Breast epithelium (tissue), 4 donors: ENCODE measurements at places on chromosomes 16 and 17. TPM values are rescaled to one million over a fixed set of nuclear protein-coding genes. Genes with fewer than 3 reads are reported as not detected.

GRCh38 chr16:57411362-57411976 is 6.9 kb downstream of the CCL17 start:
- no peaks in the 10 kb centered on the region for H3K4me1 ChIP-seq
- no peak for DNase-seq
- no peak overlapping the region for H3K4me3 ChIP-seq
- H3K27ac ChIP-seq = no peak overlapping the region
- H3K27me3 ChIP-seq = no peaks in the 10 kb centered on the region

DNA sequence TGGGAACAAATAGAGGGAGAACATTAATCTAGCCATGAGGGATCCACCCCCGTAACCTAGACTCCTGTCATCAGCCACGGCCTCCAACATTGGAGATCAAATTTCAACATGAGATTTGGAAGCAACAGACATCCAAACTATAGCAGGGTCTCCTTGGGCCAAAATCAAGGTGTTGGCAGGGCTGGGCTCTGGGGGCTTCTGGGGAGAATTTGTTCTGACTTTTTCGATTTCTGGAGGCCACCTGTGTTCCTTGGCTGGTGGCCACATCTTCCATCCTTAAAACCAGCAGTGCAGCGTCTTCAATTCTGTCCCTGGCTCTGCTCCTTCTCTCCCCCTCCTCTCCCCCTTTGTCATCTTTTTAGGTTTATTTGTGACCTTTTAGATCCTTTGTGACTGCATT is 546.2 kb downstream of the WWOX start:
- no peak for DNase-seq
- no peaks in the 10 kb centered on the region for H3K36me3 ChIP-seq
- no peak overlapping the region for H3K27ac ChIP-seq
- no peak overlapping the region for H3K4me3 ChIP-seq
- H3K4me1 ChIP-seq = no peaks in the 10 kb centered on the region
- H3K27me3 ChIP-seq = no peaks in the 10 kb centered on the region

DNA sequence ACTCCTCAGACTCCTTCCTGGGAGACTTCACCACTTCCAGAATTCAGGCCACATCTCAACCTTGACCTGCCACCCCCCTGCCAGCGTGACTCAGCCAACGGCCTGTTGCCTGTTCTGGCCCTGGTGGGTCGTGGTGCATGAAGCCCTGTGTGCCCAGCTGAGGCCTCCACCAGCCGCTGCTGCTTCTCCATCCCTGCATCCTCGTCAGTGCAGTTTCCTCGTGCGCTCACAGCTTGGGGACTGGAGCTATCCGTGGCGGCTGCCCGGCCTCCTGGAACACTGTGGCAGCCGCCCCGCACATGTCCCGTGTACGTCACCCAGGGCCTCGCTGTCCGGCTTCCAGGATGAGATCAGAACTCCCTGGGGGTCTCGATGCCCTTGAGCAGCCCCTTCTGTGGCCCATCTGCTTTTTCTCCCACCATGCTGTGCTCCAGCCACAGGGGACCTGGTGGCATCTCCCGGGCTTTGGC is 8.0 kb upstream of the TEDC2 start:
- H3K27me3 ChIP-seq = no peaks in the 10 kb centered on the region
- no peak overlapping the region for H3K27ac ChIP-seq
- H3K4me1 ChIP-seq = no peaks in the 10 kb centered on the region
- H3K4me3 ChIP-seq = no peak overlapping the region
- no peaks in the 10 kb centered on the region for H3K36me3 ChIP-seq

DNA sequence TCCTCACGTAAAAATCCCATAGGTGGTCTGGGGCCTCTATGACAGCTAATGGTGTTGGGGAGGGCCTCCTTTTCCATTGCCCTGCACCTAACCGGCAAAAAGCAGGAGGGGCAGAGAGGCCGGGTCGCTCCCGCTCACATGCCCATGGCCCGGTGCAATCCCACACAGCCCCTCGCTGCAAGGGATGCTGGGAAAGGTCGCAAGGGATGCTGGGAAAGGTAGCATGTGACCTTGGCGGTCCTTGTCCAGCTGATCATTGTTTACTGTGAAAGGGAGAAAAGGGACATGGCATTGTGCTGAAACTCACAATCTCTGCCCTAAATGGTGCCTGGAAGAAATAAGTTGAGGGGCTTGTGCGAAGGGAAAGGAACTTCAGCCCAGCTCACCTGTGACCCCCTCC is 10.0 kb downstream of the DEF8 start:
- no peaks in the 10 kb centered on the region for H3K27me3 ChIP-seq
- no peak overlapping the region for H3K4me3 ChIP-seq
- no peaks in the 10 kb centered on the region for H3K36me3 ChIP-seq
- no peak for DNase-seq
- no peak overlapping the region for H3K27ac ChIP-seq

DNA sequence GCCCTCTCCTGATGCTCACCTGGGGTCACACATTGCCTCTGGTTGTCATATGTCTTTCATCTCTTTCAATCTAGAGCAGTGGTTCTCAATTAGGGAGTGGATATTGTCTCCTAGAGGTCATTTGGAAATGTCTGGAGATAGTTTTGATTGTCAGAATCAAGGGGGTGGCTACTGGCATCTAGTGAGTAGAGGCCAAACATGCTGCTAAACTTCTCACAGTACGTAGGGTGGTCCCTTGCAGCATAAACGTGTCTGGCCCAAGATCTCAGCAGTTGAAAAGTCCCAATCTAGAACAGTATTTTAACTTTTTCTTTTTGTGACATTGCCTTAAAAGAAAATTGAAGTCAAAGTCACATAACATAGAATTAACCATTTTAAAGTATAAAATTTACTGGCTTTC is 30.5 kb upstream of the SLC5A10 start:
- no peak for DNase-seq
- no peaks in the 10 kb centered on the region for H3K27me3 ChIP-seq
- no peaks in the 10 kb centered on the region for H3K4me1 ChIP-seq
- no peak overlapping the region for H3K4me3 ChIP-seq

DNA sequence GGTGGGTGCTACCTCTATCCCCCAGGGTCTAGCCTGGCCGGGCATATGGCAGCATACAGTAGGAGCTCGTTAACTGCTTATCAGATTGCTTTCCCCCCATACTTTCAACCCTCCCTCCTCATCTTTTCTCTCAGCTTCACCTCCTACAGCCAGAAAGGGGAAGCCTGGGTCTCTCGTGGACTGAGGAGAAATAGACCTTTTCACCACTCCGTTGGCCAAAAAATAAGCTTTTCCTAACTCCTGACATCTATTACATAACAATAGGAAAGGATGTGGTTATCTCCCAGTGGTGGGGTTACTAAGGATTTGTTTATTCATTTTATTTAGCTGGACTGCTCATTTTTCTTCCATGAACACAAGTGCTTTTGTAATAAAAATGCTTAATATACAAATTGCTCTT is 9.0 kb upstream of the CXCL16 start:
- H3K27me3 ChIP-seq = peaks cover 3% of the 10 kb centered on the region
- no peaks in the 10 kb centered on the region for H3K4me1 ChIP-seq
- no peak overlapping the region for H3K27ac ChIP-seq
- no peak for DNase-seq
- H3K36me3 ChIP-seq = no peaks in the 10 kb centered on the region
- no peak overlapping the region for H3K4me3 ChIP-seq

GRCh38 chr17:65589321-65589720 is 27.9 kb upstream of the AXIN2 start:
- H3K4me1 ChIP-seq = no peaks in the 10 kb centered on the region
- DNase-seq = no peak
- no peaks in the 10 kb centered on the region for H3K27me3 ChIP-seq
- no peaks in the 10 kb centered on the region for H3K36me3 ChIP-seq
- H3K27ac ChIP-seq = no peak overlapping the region

- no peaks in the 10 kb centered on the region for H3K27me3 ChIP-seq
- H3K36me3 ChIP-seq = no peaks in the 10 kb centered on the region
- DNase-seq = no peak
- no peak overlapping the region for H3K4me3 ChIP-seq
Measured at GRCh38 chr16:75443298-75443697, 10.0 kb upstream of the CFDP1 start.

- no peaks in the 10 kb centered on the region for H3K36me3 ChIP-seq
- peak overlapping the region; percentile 89 for H3K27ac ChIP-seq
- H3K4me1 ChIP-seq = peaks cover 16% of the 10 kb centered on the region
- DNase-seq = no peak
Measured at GRCh38 chr17:83101805-83102480, 22.5 kb downstream of the METRNL start.

DNA sequence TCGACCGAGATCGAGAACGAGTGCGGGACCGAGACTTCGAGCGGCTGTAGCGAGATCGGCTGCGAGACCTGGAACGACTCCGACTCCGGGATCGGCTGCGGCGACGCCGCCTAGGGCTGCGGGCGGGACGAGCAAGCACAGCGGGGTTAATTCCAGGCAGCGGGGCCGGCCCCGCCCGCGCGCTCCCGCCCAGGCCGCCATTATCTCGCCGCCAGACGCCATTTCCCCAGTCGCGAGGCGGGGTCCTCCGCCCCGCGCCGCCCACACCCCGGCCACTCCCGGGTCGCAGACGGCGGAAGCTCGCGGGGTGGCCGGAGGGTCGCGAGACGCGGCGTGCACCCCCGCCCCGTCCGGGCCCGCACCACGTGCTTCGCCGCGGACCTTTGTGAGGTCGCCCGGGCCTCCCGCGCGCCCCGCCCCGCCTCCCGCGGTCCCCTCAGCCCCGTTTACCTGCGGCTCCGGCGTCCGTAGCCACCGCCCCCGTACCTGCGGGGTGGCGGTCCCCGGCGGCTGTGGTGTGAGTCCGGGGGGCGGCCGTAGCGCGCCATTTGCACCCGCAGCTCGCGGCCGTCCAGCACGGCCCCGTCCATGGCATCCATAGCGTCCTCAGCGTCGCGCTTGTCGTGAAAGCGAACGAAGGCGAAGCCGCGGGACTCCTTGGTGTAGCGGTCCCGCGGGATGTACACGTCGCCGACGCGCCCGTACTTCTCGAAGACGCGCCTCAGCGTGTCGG is 616 bp downstream of the SRSF2 start:
- H3K36me3 ChIP-seq = no peaks in the 10 kb centered on the region
- peak; percentile 61 for DNase-seq
- no peaks in the 10 kb centered on the region for H3K27me3 ChIP-seq
- peak overlapping the region; percentile 99 for H3K27ac ChIP-seq

- no peak overlapping the region for H3K27ac ChIP-seq
- no peaks in the 10 kb centered on the region for H3K27me3 ChIP-seq
- H3K36me3 ChIP-seq = no peaks in the 10 kb centered on the region
- DNase-seq = no peak
- no peaks in the 10 kb centered on the region for H3K4me1 ChIP-seq
Measured at GRCh38 chr16:51024703-51025102, 126.4 kb downstream of the SALL1 start.

- H3K4me3 ChIP-seq = peak overlapping the region; percentile 59
- peaks cover 9% of the 10 kb centered on the region for H3K4me1 ChIP-seq
- H3K27ac ChIP-seq = peak overlapping the region; percentile 80
- H3K36me3 ChIP-seq = no peaks in the 10 kb centered on the region
- DNase-seq = no peak
Measured at GRCh38 chr16:590815-591200, 942 bp downstream of the RAB40C start.

- no peaks in the 10 kb centered on the region for H3K4me1 ChIP-seq
- DNase-seq = no peak
- no peak overlapping the region for H3K27ac ChIP-seq
- H3K27me3 ChIP-seq = no peaks in the 10 kb centered on the region
- no peak overlapping the region for H3K4me3 ChIP-seq
- no peaks in the 10 kb centered on the region for H3K36me3 ChIP-seq
Measured at GRCh38 chr17:61063528-61063927, 336.1 kb upstream of the TBX2 start.

DNA sequence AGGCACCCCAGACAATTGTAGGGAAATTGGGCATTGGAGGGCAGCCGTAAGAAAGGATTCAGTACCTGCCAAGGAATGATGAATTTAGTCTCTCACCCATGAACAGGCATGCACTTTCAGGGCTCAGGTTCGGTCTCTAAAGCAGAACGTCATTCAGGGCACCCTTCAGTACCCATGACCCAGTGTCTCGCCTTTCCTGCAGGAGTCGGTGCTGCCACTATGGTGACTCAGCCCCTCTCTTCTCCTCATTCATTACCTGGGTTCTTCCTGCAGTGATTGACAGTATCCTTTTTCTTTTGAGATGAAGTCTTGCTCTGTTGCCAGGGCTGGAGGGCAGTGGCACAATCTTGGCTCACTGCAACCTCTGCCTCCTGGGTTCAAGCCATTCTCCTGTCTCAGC is 8.4 kb downstream of the SOST start:
- H3K36me3 ChIP-seq = no peaks in the 10 kb centered on the region
- peaks cover 12% of the 10 kb centered on the region for H3K27me3 ChIP-seq
- no peaks in the 10 kb centered on the region for H3K4me1 ChIP-seq
- H3K27ac ChIP-seq = no peak overlapping the region
- H3K4me3 ChIP-seq = no peak overlapping the region

- DNase-seq = no peak
- H3K4me3 ChIP-seq = no peak overlapping the region
- no peaks in the 10 kb centered on the region for H3K36me3 ChIP-seq
- H3K4me1 ChIP-seq = peaks cover 6% of the 10 kb centered on the region
- H3K27me3 ChIP-seq = no peaks in the 10 kb centered on the region
- H3K27ac ChIP-seq = peak overlapping the region; percentile 46
Measured at GRCh38 chr16:69112285-69113129, 7.1 kb downstream of the HAS3 start.

DNA sequence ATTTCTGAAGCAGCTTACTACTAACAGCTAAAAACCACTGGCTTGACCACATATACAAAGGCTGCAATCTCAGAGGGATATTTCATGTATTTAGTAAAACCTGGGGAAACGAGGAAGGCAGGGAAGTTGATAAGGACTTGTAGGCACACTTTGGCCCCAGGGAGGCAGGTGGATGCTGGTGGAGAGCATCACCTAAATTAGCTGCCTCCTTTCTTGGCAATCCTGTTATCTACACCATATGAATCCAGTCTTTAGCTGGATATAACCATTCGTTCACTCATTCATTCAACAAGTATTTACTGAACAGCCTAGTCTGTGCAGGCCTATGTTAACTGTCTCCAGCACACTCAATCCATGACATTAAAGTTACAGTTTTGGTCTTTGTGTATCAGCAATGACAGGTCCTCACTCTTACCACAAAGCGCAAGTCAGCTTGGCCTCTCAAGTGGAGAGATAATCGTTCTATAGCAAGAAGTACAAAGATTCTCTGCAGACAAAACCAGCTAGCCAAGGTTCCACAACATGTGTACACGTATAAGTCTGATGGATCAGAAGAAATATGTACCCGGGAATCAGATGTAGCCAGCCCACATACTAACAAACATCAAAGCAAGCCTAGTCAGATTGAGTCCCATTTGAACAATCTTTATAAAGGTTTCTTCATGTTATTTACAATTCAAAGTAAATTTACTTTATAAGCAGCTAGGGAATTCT is 10.8 kb downstream of the MRPS23 start:
- H3K4me3 ChIP-seq = no peak overlapping the region
- no peak overlapping the region for H3K27ac ChIP-seq
- H3K4me1 ChIP-seq = no peaks in the 10 kb centered on the region
- no peak for DNase-seq
- no peaks in the 10 kb centered on the region for H3K27me3 ChIP-seq

GRCh38 chr17:40106760-40107521 is 6.6 kb upstream of the NR1D1 start:
- H3K27me3 ChIP-seq = no peaks in the 10 kb centered on the region
- DNase-seq = no peak
- H3K4me1 ChIP-seq = peaks cover 68% of the 10 kb centered on the region
- peak overlapping the region; percentile 99 for H3K27ac ChIP-seq
- H3K4me3 ChIP-seq = peak overlapping the region; percentile 38
- no peaks in the 10 kb centered on the region for H3K36me3 ChIP-seq

- DNase-seq = no peak
- no peaks in the 10 kb centered on the region for H3K27me3 ChIP-seq
- no peaks in the 10 kb centered on the region for H3K36me3 ChIP-seq
- no peak overlapping the region for H3K27ac ChIP-seq
- H3K4me3 ChIP-seq = no peak overlapping the region
- H3K4me1 ChIP-seq = no peaks in the 10 kb centered on the region
Measured at GRCh38 chr16:58114827-58115825, 14.1 kb downstream of the CFAP20 start.

The C17orf50 gene
- total RNA-seq = not detected

The KRT31 gene
- not detected for total RNA-seq

The ENPP7 gene
- not detected for total RNA-seq

The ZNF652 gene
- 72.4 TPM for total RNA-seq

The TSPOAP1 gene
- total RNA-seq = 42.1 TPM

The TBC1D26 gene
- 0.33 TPM for total RNA-seq
